Fibroblast of the aortic adventitia (primary cell): ENCODE measurements at places on chromosomes 4 and X. TPM values are rescaled to one million over a fixed set of nuclear protein-coding genes. Genes with fewer than 3 reads are reported as not detected.

DNA sequence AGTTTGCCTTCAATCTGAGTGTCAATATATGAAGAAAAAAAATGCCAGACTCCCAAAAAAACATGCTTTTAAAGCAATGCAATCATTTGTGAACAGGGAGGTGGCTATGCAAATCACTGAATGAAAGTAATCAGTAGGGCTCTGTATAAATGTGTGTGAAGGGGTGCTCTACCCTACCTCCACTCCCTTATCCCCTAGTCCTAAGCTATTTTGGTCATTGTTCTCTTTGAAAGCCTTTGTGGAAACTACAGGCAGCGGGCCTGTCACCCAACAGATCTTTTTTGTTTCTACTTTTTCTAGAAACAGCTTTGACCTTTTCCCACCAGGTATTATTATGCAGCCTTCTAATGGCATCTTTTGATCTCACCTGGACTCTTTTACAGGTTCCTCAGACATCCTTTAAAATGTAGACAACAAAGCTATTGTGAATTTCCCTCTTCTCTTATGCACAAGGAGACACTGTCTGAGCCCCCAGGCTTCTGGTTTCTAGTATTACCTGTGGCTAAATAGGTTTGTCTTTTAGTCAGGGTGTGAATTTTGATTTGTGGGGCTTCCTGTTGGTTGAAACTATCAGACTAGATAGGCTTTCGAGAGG, 9.2 kb downstream of the BOD1L1 start:
- no peak for DNase-seq

DNA sequence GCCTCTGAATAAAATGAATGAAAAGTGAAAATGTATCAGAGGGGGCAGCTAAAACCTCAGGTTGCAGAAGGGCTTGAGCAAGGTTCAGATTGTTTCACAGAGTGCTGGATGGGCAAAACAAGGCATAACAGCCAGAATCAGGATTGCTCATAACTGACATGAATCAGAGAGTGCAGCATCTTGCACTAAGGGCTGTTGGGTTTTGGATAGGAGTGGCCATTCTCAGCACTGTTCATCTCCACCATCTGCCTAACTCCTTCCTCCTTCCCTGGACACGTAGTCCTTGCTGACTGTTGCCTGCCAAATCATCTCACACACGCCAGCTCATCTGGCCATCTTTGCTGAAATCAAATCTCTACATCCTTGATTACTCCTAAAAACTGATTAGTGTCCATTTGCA, 75.3 kb upstream of the C1QTNF7 start:
- DNase-seq, result no peak

DNA sequence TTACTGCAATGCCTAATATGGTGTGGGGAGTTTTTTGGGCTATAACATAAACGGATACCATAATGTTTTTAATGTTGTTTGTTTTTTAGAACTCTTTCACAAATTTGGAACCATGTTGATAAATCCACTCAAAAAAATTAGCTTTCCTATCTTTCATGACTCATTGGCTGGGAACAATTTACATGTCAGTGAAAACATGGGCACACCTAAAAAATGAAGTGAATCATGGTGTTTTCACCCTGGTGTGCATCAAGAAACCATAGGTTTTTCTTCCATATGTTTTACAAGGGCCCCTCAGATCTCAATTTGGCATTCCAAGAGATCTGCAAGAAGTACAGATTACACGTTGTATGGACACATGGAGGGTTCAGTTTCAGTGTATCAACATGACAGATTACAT, 207.1 kb downstream of the NWD2 start:
- no peak for DNase-seq

DNA sequence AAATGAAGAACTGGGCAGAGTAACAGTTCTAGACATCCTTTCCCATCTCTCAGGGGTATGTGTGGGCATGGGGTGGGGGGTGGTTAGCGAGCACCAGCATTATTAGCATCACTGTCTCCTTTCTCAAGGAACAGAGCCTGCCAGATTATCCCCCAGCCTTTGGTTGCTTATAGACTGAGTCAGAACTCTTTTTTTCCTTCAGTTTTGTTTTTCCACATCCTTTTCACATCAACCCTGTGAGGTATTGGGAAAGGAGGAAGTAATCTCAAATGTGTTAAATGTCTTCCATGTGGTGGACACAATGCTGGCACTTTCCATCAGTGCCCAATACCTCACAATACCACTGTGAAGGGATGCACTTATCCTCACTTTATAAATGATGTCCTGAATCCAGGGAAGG, 3.1 kb upstream of the FGF16 start:
- DNase-seq, result no peak

The CNKSR2 gene
- total RNA-seq, result 0.99 and 4.7 TPM in 2 replicates

The VMA21 gene
- total RNA-seq, result 28.9 and 78.9 TPM in 2 replicates

DNA sequence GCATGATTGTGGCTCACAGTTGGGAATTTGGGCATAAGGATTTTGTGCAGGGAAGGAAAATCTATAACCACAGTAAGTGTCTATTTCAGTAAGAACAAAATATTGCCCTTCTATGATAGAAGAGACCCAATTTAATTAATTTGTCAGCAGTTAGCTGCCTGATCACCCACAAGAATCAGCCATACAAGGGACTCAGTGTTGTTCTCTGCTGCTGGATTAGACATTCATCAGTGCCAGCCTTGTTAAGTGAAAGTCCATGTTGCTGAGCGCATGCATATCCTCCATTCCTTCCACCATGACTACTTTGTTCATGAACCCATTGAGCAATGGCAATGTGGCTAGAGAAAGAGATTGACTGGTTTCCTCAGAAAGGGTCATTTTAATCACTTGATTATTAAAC, 125.3 kb upstream of the PDHA2 start:
- no peak for DNase-seq

The MPP1 gene
- total RNA-seq, result 10.0 and 23.3 TPM in 2 replicates

GRCh38 chr4:35818520-35818919, 425.8 kb downstream of the ARAP2 start:
- DNase-seq, result no peak

- DNase-seq, result no peak
Observed at GRCh38 chrX:46595084-46595483, 21.5 kb downstream of the CHST7 start.

The PCYT1B gene
- total RNA-seq, result 0.27 and 0.74 TPM in 2 replicates

DNA sequence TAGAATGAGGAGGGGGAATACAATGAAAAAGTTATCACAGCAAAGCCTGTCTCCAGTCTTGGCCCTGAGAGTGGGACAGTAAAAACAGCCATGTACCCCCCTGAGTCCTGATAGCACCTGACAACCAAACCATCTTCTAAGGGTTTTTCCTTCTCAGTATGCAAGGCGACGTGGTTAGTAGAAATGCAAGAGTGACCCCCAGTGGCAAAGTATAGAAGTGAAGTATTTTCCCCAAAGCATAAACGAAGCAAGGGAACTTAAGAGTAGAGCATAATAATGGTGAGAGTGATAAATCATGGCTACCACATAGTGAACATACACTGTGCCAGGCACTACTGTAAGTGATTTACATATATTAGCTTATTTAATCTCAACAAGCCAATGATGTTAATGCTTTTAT, 52.8 kb downstream of the FAM47C start:
- peak; percentile 44 for DNase-seq

- DNase-seq, result no peak
Observed at GRCh38 chr4:91171217-91171616, 1044.0 kb downstream of the CCSER1 start.

- DNase-seq, result no peak
Observed at GRCh38 chr4:61049018-61049417, 151.1 kb upstream of the ADGRL3 start.

The HTN1 gene
- total RNA-seq, result not detected in 2 replicates

DNA sequence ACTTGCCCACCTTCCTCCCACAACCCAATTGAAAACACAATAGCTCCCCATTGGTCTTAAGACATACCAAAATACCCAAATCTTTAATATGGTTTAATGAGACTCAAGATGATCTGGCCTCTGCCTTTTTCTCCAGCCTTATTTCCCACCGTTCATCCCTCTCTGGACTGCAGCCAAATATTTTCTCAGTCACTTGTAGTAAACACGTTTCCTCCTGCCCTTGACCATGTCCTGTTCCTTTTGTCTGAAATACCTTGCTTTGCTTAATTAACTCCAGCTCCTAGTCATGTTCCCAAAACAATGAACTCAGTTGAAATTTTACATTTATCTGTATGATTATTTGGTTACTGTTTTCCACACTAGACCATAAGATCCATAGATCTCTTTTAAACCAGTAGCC, 8.4 kb upstream of the NUP54 start:
- no peak for DNase-seq

The PDLIM3 gene
- total RNA-seq, result 3.0 and 10.1 TPM in 2 replicates

DNA sequence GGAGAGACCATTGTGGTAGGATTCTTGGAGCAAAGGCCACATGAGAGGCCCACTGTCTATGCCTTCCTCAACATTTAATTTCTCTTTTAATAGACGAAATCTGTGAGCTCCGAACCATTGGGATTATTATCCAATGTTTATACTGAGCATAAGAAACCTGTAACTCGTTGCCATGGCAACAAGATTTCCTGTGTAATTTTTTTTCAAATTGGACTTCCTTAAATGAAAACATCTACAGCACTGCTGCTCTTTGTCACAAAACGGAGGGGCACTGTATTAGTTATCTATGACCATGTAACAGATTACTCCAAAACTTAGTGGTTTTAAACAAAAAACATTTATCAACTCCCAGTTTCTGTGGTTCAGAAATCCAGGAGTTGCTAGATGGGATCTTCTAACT, 38.7 kb downstream of the PPP1R2C start:
- peak; percentile 28 for DNase-seq

DNA sequence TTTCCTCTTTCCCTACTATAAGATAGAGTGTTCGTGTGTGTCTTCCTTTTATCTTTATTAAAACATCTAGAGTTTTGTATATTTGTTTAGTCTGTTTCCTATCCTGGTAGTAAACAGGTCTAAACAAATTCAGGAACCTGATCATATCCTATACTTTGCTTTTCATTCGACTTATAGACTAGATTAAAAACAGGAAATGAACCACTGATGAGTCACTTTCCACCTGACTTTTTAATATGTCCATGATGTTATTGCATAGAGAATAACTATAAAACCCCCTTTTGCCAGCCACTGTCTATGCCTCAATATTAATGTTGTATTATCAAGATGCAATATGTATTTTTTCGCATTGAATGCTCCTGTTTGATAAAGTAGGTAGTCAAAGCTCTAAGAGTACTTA, 1794.0 kb downstream of the STIM2 start:
- no peak for DNase-seq

DNA sequence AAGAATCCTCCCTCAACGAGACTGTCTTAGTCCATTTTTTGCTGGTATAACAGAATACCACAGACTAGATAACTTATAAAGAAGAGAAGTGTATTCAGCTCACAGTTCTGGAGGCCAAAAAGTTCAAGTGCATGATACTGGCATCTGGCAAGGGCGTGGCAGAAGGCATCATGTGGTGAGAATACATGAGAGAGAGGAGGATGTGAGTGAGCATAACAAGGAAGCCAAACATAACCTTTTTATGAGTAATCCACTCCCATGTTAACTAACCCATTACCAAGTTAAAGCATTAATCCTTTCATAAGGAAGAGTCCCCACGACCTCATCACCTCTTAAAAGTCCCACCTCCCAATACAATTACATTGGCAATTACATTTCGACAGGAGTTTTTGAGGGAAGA, 504.6 kb downstream of the IQCM start:
- DNase-seq, result no peak

- no peak for DNase-seq
Observed at GRCh38 chrX:40074080-40074958, 23.4 kb downstream of the BCOR start.

DNA sequence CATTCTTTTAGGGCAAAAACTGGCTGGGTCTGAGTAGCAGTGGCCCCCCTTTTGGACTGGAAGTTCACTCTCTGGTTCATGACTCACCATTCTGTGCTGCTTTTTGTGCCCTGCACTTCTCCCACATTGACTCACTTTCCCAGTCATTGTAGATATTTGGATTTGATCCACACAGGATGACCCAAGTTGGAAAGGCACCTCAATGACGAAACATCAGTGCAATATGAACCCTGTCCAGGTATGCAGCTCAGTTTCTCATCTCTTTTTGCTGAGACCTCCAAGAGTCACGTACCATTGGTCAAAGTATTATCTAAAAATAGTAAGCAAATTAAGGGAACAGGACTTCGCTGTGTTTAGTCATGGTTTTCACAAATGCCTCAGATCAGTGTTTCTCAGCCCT, 92.7 kb downstream of the CBLL2 start:
- DNase-seq, result peak; percentile 87

The BMX gene
- 0.18 and 0.90 TPM in 2 replicates for total RNA-seq

The JCHAIN gene
- total RNA-seq, result 0.99 and 18.2 TPM in 2 replicates

DNA sequence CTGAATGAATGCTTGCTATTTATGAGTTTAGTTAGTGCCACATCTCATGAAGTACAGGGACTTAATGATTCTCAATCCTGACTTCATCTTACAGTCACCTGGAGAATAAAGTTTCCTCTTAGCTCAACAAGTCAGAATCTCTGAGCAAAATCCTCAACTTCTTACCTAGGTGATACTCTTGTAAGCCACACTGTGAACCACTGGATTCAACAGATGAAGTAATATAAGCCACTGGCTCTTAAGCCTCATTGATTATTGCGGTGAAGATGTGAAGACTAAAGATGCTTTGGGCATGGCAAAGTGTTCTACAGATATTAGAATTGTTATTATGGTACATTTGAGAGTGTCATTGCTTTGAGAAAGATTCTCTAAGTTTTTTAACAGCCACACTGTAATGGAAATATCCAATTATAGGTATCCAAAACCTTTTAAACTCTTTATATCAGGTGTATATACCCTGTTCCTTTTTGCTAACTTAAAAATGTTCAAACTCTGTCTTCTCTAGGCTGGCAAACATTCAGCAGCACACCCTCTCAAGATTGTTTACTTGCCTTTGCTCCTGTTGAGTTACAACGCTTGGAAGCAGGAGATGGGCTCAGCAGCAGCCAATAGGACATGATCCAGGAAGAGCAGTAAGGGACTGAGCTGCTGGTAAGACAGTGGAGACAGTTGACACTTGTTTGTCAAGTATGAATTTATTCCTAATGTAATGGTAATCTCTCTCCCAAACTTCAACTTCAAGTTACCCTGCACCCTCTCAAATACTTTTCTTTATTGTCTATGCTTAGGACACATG, 43.4 kb downstream of the TET2 start:
- DNase-seq, result no peak

- no peak for DNase-seq
Observed at GRCh38 chr4:67880866-67881610, 2.8 kb downstream of the TMPRSS11D start.

The ADGRG2 gene
- 0.18 and 0.25 TPM in 2 replicates for total RNA-seq

GRCh38 chrX:118024482-118024881, 92.1 kb downstream of the KLHL13 start:
- no peak for DNase-seq

- DNase-seq, result peak; percentile 68
Observed at GRCh38 chr4:37802068-37802666, 24.3 kb upstream of the PGM2 start.

DNA sequence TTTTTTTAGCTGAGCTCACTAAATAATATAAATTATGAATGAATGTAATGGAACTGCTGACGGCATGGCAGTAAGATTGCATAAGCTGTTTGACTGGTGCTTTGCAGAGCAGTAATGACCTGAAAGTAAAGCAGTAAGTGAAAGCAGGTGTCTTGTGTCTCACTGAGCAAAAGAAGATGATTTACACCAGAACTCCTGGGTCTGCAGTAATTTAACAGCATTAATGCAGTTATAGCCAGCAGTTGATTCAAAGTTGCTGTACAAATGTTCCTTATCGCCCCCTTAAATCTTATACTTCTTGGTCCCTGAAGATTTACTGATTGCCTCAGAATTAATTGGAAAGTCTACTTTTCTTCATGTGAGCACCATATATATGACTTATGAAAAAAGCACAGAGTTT, 187.7 kb downstream of the DCTD start:
- no peak for DNase-seq

GRCh38 chr4:138161351-138161750, 80.8 kb downstream of the SLC7A11 start:
- no peak for DNase-seq

GRCh38 chr4:27791640-27792039, 931.0 kb downstream of the STIM2 start:
- peak; percentile 30 for DNase-seq
